Cortex of kidney (tissue), 1 donor: ENCODE measurements at places on chromosomes 1 and 21.

DNA sequence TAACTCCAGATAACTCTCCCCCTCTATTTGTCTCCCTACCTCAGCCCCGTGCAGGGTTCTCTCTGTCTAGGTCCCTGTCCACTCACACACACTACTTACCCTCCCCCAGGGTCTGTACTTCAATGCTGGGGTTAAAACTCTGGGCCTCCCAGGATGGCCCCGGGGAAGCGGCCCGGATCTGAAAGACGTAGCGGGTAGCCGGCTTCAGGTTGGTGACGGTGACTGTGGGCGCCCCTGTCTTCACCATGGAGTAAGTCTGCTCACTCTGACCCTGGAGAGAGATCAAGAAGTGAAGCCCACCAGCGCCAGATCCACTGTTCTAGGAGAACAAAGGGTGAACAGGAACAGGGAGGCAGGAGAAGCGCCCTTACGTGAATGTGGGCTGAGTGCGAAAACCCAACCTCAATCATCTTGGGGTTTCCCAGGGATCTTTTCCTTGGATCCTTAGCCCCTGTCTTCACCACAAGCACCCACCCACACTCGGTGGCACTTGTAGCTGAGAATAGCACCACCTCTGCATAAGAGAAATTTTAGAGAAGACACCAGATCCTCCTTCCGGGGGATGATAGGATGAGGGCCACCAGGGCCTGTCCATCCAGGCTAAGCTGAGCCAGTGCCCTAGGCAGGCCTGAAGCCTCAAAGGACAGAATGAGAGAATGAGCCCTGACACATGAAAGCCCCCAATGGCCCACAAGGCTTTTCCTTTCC, 33.5 kb downstream of the EPHA10 start:
- no peak for DNase-seq

GRCh38 chr1:219417610-219418009, 195.3 kb downstream of the ZC3H11B start:
- no peak for DNase-seq

DNA sequence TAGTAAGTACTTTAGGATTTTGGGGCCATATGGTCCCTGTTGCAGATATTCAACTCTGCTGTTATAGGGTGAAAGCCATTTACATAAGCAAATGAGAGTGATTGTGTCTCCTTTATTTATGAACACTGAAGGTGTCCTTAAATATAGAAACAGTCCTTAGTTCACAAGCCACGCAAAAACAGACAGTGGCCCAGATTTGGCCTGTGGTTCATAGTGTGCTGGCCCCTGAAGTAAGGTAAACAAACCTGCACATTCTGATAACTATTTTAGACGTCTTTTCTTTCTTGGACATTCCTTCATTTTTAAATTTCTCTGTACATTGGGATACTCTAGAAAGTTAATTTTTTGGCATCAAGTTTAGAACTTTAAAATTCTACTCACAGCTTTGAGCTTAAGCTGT, 23.5 kb downstream of the RAP1A start:
- no peak for DNase-seq

DNA sequence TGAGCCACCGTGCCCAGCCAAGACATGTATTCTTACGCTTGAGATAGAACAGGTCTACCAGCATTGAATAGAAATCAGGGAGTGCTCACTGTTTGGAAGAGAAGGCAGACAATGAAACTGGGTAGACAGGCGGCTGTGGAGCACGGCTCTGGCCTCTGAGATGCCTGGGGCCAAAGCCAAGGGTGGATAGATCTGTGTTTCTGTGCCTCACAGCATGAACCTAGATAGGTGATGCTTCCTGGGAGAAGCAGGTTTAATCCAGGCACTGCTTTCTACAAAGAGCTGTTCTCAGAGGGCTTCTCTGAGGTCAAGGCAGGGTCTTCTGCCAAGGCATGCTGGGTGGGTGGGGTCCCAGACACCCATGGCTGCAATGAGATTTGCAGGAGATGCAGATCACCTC, 24.6 kb upstream of the PRSS38 start:
- no peak for DNase-seq

- DNase-seq: no peak
Observed at GRCh38 chr1:15469361-15469760, 6.5 kb upstream of the CELA2B start.
